ENCODE measurements at places on chromosomes 12 and 14.

DNA sequence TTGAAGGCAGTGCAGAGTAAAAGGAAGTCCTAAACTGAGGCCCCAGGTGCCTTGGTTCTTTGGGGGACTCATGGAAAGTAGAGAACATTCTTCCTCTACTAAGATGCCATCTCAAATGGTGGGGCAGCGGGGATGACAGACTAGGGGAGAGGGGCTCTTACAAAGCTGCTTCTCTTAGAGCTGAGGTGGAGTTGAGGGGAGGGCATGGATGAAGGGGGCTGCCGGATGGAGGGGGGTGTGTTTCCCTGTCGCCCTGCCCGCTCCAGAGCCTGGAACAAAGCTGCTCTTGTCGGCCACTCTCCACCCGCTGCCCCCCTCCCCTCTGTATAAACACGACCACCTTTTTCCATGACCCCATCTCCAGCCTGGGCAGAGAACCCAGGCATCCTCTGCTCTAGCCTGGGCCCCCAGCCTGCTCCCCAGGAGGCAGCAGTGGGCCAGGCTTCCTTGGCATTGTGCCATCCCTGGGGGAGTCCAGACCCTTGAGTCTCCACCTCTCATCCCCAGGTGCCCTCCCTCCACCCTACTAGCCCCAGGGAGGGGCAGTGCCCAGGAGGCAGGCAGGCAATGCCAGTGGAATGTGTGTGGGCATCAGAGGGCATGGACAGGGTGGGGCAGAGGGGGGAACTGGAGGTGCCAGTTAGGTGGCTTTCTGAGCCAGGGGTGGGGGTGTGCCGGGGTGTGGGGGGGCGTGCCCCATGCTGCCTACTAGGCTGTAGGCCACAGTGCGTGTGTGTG lies 1.7 kb downstream of the RARG start:
- DNase-seq = peak; percentile 73

DNA sequence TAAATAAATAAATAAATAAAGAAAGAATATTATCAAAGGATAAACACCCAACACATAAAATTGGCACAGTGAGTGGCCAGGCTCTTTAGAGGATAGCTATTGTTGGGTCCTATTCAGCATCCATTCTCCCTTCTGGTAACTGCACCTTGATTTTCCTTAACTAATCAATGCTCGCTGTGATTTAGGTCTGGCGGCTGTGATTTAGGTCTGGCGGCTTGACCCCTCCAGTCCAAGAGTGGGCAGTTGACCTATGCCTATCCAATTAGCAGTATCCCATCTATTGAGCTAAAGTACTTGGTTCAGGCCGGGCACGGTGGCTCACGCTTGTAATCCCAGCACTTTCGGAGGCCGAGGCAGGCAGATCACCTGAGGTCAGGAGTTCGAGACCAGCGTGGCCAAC lies 9.7 kb upstream of the SLC15A4 start:
- no peak for DNase-seq

DNA sequence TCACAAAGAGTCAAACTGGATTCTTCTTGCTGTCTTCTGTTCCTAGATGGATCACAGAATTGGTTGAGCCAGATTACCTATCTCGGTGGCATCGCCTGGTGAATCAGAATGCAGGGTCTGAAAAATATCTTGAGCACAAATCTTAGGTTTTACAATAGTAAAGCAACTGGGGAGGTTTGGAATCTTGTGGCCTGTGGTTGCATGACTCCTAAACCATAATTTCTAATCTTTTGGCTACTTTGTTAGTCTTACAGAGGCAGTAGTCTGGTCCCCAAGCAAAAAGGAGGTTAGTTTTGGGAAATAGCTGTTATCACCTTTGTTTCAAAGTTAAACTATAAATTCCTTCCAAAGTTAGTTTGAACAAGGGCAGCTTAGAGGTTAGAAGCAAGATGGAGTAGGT lies 1488.5 kb upstream of the FLRT2 start:
- DNase-seq = no peak

DNA sequence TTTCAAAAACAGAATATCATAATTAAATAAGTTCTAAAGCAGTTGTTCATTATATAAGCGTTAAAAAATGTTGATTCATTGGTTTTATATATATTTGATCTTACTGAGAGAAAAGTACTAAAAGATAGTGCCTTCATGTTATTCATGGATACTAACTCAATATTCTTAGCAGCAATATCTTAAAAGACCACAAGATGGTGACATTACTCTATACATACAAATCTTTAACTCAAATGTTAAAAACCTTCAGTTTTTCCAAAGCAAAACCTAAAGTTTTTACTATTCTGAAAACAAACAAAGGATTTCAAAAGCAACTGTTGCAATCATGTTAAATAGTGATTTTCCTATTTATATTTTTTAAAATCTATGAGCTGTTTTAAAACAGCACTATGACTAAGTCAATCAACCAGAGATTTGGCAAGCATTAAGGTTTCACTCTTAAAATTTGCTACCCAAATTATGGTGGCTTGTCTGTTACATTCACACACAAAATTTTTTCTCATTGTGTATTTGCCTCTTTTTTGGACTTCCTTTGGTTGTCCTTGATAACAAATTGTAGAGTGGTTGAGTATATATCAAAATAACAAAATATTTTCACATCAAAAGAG lies 50.1 kb upstream of the RERGL start:
- no peak for DNase-seq

DNA sequence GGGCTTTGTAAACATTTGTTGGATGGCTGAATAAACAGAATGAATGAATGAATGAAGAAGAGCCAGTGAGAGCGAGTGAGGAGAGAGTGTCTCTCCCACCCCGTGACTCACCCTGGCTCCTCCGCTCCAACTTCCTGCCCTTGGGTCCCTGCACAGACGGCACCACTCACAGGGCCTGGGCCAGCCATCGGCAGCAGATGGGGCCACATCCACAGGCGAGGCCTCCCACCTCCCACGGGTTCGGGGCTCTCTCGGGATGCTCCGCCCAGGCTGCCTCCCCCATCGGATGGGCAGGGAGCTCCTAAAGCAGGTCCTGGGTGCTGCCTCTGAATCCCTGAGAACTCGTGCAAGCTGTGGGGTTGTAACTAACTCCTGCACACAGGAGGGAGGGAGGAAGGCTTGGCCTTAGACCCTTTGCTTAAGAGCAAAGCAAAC lies 41.3 kb downstream of the CCNK start:
- DNase-seq = peak; percentile 63

GRCh38 chr14:77133720-77134338 lies 7.8 kb downstream of the ZDHHC22 start:
- DNase-seq = no peak

- DNase-seq = peak; percentile 57
These were observed 15.0 kb upstream of the FOXG1 start for GRCh38 chr14:28751467-28752058.

DNA sequence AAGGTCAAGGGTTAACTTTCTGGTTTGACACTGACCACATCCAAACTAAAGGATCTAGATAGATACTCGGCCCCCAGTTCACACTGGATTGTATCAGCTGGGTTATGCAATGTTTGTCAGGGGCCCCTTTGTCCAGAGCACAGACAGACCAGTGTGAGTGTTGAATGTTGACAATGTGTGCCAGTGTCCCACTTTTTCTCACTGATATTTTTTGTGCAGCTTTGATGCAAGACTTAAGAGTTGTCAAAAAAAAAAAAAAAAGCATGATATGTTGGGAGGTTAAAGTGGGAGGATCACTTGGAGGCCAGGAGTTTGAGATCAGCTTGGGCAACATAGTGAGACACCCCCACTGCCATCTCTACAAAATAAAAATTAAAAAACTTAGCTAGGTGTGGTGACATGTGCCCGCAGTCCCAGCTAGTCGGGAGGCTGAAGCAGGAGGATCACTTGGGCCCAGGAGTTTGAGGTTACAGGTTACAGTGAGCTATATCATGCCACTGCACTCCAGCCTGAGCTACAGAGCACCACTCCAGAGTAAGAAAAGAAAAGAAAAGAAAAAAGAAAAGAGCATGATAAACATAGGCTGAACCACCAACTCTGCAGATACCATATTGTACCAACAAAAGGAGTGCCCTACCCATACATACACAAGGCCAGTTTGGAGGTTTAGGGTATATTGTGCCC lies 97.5 kb downstream of the LGR5 start:
- DNase-seq = no peak

DNA sequence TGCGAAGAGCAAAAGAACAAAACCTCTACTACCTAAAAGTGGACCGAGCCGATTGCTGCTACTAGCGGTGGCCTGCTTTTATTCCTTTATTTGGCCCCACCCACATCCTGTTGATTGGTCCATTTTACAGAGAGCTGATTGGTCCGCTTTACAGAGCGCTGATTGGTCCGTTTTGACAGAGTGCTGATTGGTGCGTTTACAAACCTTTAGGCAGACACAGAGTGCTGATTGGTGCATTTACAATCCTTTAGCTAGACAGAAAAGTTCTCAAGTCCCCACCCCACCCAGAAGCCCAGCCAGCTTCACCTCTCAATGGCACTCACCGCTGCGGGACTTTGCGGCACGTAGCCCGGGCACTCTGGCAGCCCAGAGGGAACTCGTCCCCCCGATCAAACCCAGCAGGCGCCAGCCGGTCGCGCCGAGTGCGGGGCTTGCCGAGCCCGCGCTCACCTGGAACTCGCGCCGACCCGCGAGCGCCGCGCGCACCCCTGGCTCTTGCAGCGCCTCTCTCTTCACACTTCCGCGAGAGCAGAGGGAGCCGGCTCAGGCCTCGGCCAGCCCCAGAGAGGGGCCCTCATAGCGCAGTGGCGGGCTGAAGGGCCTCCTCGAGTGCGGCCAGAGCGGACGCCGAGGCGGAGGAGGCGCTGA lies 8.7 kb upstream of the FGD4 start:
- no peak for DNase-seq

GRCh38 chr14:40368314-40368713 lies 936.1 kb upstream of the FBXO33 start:
- no peak for DNase-seq

DNA sequence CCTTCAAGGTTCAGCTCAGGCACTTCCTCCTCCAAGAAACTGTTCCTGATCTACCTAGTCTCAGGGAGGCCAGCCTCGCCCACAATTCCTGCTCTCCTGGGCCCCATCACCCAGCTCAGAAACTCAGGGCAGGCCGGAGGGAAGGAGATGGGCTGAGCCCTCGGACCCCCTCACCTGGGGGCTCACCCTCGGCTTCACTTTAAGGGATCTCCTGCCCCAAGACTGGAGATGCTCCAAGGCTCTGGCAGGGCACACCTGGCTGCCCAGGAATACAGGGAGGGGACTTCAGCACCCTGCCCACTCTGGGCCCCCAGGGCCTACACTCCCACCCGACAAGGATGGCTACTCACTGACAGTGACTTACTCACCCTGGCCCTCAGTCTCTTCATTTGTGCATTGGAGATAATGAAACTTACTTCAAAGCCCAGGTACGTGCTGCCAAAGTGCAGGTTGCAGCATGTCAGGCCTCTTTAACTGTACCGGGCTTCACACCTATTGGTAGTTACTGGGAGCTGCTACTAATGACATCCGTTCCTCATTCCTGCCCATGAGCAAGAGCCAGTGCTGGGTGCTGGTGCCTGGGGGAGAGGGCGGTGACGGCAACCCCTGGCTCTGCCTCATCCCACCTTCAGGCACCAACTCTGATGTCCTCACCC lies 21.0 kb upstream of the PPP1R13B start:
- no peak for DNase-seq

GRCh38 chr14:99121319-99121875 lies 150.6 kb downstream of the BCL11B start:
- DNase-seq = no peak

- DNase-seq = no peak
These were observed 20.0 kb downstream of the UTP20 start for GRCh38 chr12:101299931-101300330.

DNA sequence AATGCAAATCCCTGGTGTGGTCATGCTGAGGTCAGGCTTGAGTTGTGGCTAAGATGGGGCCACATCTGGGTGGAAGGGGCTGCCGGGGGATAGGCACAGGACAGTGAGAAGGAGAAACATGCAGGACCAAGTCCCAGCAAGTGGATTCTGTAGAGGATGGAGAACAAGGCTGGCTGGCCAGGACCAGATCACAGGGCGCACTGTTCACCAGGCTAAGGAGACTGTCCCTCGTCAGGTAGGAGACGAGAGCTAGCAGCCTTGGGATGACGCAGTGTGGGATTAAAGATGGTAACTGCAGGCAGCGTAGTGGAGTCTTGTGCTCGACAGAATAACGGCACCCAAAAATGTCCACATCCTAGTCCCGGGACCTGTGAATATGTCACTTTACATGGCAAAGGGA lies 336.1 kb downstream of the BCL11B start:
- DNase-seq = no peak

DNA sequence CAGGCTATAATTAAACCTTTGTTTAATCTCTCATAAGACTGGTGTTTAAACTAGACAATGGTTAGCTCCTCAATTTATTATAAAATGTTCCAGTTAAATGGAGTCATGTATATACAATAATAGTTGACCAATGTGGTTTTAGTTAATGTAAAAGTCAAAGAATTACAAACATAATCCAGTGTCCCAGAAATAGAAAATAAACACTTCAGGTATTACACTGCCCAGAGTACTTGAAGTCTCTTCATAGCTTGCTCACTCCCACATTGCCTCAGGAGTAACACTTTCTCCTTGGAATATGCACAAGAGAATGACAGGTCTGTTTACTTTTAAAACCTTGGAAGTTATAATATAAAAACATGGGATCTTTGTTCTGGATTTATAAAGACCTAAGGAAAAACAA lies 60.5 kb downstream of the SLC38A1 start:
- no peak for DNase-seq

- no peak for DNase-seq
These were observed 33.1 kb downstream of the C12orf42 start for GRCh38 chr12:103462675-103463074.

DNA sequence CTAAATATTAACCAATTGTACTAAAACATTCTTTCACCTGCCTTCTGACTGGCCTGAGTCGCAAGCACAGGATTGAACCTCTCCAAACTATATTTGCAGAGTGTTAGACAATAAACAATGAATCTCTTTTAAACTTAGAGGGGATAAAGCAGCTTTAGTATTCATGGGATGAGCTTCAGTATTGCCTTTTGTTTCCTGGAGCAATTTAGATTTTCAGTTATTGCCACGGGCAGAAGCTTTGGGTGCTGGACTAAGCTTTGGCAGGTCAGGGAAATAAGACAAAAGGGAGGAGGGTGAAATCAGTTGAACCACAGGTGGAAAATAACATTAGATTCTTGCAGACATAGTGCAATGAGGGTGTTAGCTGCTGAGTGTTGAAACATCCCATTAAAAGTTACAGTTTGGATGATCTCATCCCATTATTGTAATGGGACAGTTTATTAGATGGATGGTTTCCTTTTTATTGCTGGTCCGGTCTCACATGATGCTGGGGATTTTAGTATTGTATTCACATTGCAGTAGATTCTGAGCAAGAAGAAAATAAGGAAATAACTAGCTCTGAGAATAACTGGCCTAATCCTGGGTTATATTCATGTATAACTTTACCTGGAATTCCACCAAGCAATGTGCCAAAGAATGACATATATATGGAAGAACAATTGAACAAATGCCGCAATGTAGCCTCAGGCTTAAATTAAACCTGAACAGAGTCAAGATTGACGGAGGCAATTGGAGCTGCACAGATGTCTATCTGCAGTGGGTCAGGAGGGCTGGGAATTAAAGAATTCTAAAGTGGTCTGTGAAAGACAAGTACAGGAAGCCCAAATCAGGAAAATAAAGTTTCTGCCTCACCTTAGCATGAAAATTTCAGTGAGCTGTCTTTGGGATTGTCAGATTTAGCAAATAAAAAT lies 1092.8 kb upstream of the SEL1L start:
- no peak for DNase-seq

GRCh38 chr14:90986510-90986909 lies 73.9 kb downstream of the RPS6KA5 start:
- DNase-seq = no peak
